Activated B cell treated with CpG ODN at 0.5 μM for 24 hours (primary cell): ENCODE measurements at places on chromosomes 11 and 22. TPM values are rescaled to one million over a fixed set of nuclear protein-coding genes. Genes with fewer than 3 reads are reported as not detected.

Gene VSTM5
- total RNA-seq, result not detected in 2 replicates

Gene GP1BB
- total RNA-seq, result not detected in 2 replicates

Gene CDCA5
- total RNA-seq, result 2.6 and 3.4 TPM in 2 replicates

Gene RASD2
- total RNA-seq, result not detected in 2 replicates

Gene SYT7
- not detected in 2 replicates for total RNA-seq

Gene APOA5
- total RNA-seq, result not detected in 2 replicates

Gene PAMR1
- total RNA-seq, result not detected in 2 replicates

Gene MUC5AC
- total RNA-seq, result not detected in 2 replicates

Gene DGAT2
- total RNA-seq, result 6.9 and 7.9 TPM in 2 replicates

Gene GSTT2B
- total RNA-seq, result not detected in 2 replicates

Gene FAM227A
- 0.20 and 0.66 TPM in 2 replicates for total RNA-seq

Gene KRTAP5-10
- total RNA-seq, result 0.27 TPM in 1 of 2 replicates, not detected in the other

Gene ESRRA
- 44.8 and 48.3 TPM in 2 replicates for total RNA-seq

Gene PTGDR2
- total RNA-seq, result 0.07 TPM in 1 of 2 replicates, not detected in the other

Gene PARVB
- 53.5 and 53.6 TPM in 2 replicates for total RNA-seq

Gene DSCAML1
- total RNA-seq, result 1.5 and 3.6 TPM in 2 replicates

Gene PGA5
- not detected in 2 replicates for total RNA-seq

Gene JRKL
- total RNA-seq, result 9.6 and 9.8 TPM in 2 replicates

Gene KCNE3
- total RNA-seq, result not detected in 2 replicates

Gene OR5P2
- not detected in 2 replicates for total RNA-seq

Gene CSNK2A3
- total RNA-seq, result 0.24 and 0.91 TPM in 2 replicates

Gene ANO5
- total RNA-seq, result not detected in 2 replicates

Gene TMPRSS4
- not detected in 2 replicates for total RNA-seq

Gene STIP1
- total RNA-seq, result 155 and 159 TPM in 2 replicates

Gene C11orf91
- total RNA-seq, result 0.49 TPM in 1 of 2 replicates, not detected in the other

Gene DKK3
- total RNA-seq, result 0.12 TPM in 1 of 2 replicates, not detected in the other

Gene LGR4
- total RNA-seq, result 2.4 and 3.0 TPM in 2 replicates

Gene LRRC74B
- not detected in 2 replicates for total RNA-seq

Gene LINC01488
- not detected in 2 replicates for total RNA-seq

Gene DDTL
- 2.4 and 3.1 TPM in 2 replicates for total RNA-seq

Gene MRGPRE
- not detected in 2 replicates for total RNA-seq

Gene CD248
- total RNA-seq, result 0.22 TPM in 1 of 2 replicates, not detected in the other

Gene OR51B4
- total RNA-seq, result not detected in 2 replicates

Gene DEUP1
- not detected in 2 replicates for total RNA-seq

Gene LUZP2
- total RNA-seq, result not detected in 2 replicates

Gene TRIM29
- total RNA-seq, result not detected in 2 replicates

Gene TRIM51G
- total RNA-seq, result not detected in 2 replicates

Gene TP53AIP1
- total RNA-seq, result not detected in 2 replicates
